Stimulated activated CD4-positive, alpha-beta T cell treated with anti-CD3 and anti-CD28 coated beads, Interleukin-1b, Interleukin-23, amount 100 ng/mL, for 4 hours (primary cell): ENCODE measurements at places on chromosomes 12 and 14.
A peak's percentile ranks its signal among the peaks of the same experiment; 100 is the strongest.

GRCh38 chr12:107368586-107368985 lies 275.2 kb upstream of the CRY1 start:
- DNase-seq = peak; percentile 35

GRCh38 chr14:78425330-78425729 lies 255.2 kb downstream of the NRXN3 start:
- DNase-seq = no peak

- DNase-seq = no peak
These were observed 32.6 kb downstream of the ETNK1 start for GRCh38 chr12:22657538-22657937.

DNA sequence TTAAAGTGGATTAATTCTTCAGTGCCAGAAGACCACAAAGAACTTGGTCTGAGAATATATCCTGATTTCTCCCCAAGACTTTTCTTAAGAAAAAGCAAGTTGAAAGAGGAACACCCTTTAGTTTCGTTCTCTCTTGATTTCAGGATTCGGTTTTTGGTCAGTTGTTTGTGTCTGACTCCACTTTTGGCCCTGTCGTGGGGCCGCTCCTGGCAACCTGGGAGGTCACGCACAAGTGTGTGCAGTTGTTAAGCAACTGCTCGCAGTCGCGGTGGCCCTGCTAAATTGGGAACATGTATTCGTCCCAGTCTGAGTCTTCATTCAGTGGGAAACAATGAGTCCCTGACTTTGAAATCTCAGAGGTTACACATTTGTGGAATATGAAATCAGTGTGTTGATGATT lies 68.7 kb downstream of the RGS6 start:
- DNase-seq = no peak

DNA sequence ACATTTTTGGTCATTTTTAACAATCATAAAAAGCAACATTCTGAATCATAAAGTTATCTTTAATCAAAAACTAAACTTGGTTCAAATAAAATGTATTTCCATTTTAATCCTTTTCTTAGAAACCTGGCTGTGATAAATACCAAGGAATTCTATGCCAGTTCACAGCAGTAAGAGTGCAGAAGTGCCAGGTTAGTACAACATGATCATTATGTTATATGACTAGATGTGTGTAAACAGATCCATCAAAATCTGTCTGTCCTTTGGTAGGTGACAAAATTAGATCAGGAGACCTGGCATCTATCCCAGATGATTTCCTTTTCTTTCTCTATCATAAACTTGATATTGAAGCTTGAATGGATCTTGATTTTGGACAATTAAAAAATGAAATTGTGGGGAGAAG lies 200.6 kb upstream of the STXBP6 start:
- DNase-seq = no peak

- no peak for DNase-seq
These were observed 222.5 kb upstream of the DDHD1 start for GRCh38 chr14:53375599-53375998.
